Activated CD4-positive, alpha-beta T cell treated with anti-CD3 and anti-CD28 coated beads, Interleukin-2, amount 10 ng/mL, durations not matched to agents 7 days and 5 days (primary cell): ENCODE measurements at places on chromosomes 2 and 18.

DNA sequence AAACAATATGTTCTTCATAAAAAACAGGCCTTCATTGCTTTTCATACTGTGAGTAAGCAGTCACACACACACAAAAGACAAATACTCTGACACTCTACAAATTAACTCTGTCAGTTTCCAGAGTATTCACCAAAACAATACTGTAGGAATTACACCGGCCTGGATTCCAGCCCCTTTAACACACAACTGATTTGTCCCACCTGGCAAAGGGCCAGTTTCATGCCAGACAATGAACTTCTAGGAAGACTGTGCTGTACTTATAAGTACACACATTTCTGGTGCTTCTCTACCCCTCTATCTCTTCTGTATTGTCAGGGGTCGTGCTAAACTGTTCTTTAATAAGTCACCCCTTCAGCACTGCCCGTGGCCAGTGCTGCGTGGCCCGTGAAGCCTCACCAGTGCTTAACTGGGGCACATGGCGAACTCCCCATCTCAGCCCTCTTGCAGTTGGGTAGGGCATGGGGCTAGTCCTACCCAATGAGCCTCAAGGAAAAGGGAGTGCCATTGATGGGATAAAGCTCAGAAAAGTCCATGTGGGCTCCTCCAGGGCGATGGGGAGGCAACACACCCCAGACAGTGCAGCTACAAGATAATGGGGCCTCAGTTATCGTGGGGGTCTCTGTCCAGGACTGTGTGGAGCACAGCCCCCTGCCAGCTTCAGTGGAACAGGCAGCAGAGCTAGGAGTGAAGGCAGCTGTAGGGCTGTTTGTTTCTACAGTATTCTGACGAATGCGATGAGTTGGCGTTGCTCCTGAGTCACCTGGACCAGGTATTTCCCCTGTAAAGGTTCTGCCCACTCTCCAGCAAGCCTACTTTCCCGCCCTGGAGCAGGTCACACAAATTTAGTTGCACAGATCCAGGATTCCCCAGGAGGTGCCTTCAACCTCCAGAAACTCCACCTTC is 99.0 kb downstream of the SP3 start:
- no peak for DNase-seq

- no peak for DNase-seq
Observed at GRCh38 chr18:7413906-7414305, 153.2 kb upstream of the PTPRM start.

DNA sequence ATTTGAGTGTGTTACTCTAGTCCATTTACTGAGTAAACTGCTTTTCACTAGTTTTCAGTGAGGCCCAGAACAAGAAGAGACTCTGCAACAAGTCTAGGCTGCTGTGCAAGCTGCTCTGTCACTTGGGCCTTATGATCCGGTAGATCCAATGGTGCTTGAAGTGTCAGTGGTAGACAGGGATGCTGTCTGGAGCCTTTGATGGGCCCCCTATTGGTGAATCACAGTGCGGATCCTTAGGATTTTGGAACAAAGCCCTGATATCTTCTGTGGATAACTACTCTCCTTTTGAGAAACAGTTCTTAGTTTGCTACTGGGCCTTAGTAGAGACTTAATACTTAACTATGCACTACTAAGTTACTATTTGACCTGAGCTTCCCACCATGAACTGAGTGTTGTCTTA is 150.2 kb downstream of the TMEFF2 start:
- DNase-seq: no peak

GRCh38 chr2:147135376-147135775 is 709.5 kb upstream of the ACVR2A start:
- DNase-seq: no peak

DNA sequence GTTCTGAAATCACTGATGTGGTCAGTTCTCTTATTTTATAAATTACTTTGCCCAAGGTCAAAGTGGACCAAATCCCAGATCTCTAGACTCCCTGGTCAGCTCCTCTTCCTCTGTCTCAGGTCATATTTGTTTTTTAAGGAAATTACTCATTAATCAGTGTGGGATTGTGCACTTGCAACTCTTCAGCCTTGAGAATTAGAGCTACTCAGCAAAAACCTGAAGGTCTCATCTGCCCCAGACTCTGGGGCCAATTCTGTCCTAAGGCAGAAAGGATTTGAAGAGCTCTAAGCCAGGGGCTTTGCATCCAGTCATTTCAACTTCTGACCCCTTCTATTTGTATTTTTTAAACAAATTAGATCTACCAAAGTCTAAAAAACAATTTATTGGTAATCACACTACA is 17.7 kb upstream of the DCC start:
- no peak for DNase-seq

DNA sequence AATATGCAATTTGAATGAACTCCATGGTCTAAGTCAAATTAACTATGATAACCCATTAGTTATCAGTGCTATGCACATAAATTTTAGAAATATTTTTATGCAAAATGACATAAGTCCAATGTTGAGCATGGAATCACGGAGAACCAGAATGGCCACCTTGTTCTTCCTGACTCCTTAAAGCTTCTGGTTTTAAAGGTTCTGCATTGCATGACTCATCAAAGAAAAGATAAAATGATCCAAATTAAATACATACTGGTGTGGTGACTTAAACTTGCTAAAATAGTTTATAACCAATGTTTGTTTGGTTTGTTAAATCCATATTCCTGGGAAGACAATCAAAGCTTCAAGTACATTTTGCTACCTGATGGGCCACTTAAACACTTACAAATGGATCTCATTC is 1146.9 kb upstream of the NRXN1 start:
- DNase-seq: no peak

DNA sequence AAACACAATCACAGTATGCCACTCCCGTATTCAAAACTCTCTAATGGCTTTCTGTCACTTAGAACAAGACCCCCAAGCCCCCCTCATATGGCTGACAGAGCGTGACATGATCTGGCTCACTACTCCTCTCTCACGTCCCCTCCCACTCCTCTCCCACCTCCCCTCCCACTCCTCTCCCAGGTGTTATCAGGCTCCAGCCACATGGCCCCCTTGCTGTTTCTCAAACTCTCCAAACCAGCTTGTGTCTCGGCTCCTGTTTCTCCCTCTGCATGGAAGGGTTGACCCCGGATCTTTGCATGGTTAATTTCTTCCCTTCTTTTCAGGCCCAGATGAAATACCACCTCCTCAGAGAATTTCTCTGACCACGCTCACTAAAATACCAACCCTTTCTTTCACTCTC is 180.8 kb downstream of the SLC8A1 start:
- no peak for DNase-seq

- DNase-seq: no peak
Observed at GRCh38 chr2:220753486-220753885, 818.6 kb downstream of the EPHA4 start.

GRCh38 chr2:47616506-47616905 is 166.4 kb upstream of the MSH6 start:
- no peak for DNase-seq

DNA sequence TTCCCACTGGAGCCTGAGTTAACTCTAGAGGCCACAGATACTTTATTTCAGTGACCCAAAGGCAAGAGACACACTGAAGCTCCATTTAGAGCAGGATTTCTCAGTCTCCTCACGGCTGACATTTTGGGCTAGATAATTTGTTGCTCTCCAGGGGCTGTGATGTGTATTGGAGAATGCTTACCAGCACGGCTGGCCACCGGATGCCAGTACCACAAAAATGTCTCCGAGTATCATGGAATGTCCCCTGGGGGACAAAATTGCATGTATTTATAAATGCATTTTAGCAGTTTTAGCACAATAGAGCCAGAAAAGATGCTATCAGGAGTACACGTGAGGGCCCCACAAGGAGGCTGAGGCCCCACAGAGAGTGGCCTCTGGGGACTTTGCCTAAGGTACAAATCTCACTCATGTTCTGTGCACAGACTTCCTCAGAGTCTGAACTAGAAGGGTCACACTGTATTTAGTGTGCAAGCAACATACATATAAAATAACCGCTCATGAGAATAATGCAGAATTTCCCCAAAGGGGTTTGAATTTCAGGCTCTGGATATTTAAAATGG is 20.5 kb upstream of the DCC start:
- DNase-seq: no peak

DNA sequence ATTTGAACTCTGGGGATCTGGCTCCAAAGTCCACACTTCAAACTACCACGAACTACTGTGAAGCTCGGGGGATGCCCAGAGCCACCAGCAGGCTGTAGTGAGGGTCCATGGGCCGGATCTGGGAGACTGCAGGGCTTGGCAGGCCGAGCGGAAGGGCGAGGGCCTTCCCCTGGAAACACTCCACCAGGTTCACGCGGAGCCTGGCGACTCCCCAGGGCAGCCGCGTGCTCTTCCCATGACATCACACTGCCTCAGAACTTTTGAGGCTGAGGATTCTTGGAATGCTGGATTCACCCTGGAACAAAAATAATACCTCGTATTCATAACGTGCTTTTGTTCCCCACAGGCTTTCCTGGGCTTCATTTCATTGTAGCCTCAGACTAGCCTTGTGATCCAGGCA is 201.0 kb downstream of the SMAD7 start:
- no peak for DNase-seq

GRCh38 chr2:41101281-41101680 is 649.4 kb upstream of the SLC8A1 start:
- DNase-seq: no peak

DNA sequence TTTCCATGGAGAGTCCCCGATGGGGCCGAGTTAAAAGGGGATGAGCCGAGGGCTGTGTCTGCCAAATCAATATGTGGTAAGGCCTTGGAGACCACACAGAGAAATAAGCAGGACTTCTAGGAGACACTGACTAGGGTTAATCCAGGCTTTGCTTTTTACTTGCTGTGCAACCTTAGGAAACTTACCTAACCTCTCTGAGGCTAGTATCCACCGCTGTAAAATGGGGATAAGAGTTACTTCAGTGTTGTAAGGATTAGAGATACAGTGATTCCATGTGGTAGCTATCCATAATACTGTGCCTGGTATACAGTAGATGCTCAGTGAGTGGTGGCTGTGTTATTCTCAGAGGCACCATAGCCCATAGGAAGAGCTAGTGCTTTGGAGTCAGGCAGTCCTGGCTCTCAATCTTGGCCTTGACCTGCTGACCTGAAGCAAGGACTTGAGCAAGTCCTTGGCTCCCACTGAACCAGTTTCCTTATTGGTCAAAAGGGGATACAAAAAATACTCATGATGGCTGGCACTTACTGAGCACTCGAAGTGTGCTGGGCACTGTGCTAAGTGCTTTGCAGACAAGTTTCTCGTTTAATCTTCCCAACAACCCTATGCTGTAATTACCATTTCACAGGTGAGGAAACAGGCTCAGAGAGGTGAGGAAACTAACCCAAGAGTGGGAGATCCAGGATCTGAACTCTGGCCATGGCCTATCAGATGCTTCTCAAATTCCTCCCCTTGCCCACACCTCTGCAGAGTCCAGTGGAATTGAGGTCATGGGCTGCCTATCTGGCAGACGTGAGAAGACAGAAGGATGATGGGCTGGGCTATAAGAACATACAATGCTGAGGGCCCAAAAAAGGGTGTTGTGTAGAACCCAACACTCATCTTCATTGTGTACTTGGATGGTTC is 12.0 kb upstream of the DES start:
- DNase-seq: no peak

GRCh38 chr18:10482363-10482984 is 28.0 kb downstream of the APCDD1 start:
- DNase-seq: no peak

DNA sequence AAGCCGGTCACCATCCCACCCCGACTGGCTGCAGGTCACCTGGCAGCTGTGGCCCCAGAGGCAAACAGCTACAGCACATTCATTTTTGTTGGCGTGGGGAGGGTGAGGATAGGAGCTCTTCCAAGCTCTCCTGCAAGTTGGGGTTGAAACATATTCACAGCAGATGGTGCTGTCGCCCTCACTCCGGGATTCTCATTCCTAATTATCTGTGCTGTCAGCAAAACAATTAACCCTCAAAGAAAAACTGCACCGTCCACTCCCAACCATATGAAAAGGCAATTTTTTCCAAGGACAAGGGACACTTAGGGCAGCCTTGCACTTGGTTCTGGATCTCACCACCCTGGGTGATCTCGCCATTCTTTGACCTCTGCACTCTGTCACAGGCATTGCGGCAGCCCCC is 68.6 kb downstream of the ZBTB7C start:
- DNase-seq: no peak

DNA sequence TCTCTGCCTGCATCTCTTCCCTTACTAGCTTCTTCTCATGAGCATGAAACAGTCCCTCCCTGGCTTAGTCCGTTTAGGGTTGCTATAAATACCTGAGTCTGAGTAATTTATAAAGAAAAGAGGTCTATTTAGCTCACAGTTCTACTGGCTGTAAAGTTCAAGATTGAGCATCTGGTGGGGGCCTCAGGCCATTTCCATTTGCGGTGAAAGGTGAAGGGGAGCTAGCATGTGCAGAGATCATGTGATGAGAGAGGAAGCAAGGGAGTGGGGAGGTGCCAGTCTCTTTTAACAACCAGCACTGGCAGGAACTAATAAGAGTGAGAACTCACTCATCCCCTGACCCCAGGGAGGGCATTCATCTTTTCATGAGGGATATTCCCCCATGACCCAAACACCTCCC is 26.8 kb downstream of the RHBDD1 start:
- DNase-seq: no peak

GRCh38 chr2:28577791-28578680 is 82.2 kb downstream of the PLB1 start:
- DNase-seq: no peak

DNA sequence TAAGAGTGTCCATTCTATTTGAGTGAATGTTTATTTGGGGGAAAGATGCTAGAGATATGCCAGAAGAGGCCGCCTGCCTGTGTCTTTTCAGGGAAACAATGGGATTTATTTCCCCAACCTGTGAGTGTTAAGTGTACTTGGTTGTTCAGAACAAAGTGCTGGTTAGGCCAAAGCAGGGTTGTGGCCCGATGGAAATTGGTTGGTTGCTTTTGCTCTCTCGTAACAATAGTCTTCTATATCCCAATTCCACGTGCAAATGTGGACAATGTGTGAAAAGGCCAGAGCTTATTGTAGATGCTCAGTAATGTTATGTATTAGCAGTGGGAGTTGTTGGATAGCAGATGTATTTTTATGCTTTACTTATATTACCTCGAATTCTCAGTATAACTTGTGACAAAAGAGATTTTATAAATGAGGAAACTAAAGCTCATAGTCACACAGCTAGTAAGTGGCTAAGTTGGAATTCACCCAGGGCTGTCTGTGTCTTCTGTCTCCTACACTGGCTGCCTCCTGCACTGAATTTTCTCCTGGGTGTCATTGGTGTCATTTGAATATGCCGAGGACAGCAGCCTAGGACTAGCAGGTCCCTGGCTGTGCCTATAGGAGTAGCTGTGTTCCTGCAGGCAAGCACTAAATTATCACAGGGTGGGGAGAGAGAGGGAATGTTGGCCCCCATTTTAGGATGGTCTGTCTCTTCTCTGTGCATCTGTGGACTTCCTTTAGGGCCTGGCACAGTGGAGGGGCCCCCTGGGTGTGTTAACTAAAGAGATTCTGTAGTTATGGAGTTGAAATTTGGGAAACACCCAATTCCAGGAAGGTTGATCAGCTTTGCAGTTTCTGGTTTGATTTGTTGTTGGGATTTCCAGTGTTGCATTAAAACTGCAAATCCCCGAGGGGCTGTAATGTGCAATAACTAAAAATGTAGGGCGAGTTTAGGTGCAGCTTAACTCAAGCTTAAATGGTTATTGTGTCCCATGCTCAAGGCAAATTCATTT is 21.6 kb downstream of the GPD2 start:
- no peak for DNase-seq
